ENCODE measurements at places on chromosomes 11 and 22.

DNA sequence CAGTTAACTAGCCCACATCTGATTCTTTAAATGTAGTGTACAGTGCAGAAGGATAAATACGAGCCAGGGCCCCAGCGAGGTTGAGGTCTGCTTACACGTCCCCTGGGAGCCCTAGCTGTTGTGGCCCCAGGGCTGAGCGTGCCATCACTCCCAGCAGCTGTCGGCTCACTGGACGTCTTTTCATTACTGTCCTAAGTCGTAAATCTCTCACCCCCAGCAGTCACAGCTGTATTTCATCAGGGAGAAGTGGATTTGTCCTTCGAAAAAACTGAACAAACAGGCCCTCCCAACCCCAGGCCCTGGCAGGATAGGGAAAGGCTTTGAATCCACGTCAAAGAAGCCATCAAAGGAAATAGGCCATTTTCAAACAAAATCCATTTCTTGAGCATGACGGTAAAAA is 110.4 kb upstream of the CSNK2A3 start:
- DNase-seq = peak; percentile 44

DNA sequence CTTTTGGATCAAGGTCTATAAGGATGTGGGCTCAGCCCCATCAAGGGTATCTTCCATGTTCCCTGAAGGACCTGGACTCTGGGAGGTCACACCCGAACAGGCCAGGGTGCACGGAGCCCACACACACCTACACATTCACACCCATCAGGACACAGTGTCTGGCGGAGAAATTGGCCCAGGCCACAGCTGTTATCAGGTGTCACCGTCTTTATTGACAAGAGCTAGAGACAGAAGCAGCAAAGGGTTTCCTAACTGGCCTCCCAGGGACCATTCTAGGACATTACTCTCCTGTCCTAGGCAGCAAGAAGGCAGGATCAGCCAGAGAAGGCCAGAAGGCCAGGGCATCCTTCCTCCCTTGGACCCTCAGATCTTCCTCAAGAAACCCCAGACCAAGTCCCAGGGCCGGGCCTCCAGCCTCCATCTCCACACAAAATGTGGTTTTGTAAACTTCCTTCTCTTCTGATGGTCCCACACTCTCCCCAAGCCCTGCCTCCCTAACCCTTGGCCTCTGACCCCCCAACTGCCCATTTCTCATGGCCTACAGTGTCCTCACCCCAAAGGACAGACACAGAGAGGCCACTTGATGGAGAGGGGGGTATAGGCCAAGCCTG is 8.1 kb downstream of the SSTR3 start:
- no peak for DNase-seq

- no peak for DNase-seq
These were observed 43.2 kb downstream of the CD82 start for GRCh38 chr11:44608651-44608990.

DNA sequence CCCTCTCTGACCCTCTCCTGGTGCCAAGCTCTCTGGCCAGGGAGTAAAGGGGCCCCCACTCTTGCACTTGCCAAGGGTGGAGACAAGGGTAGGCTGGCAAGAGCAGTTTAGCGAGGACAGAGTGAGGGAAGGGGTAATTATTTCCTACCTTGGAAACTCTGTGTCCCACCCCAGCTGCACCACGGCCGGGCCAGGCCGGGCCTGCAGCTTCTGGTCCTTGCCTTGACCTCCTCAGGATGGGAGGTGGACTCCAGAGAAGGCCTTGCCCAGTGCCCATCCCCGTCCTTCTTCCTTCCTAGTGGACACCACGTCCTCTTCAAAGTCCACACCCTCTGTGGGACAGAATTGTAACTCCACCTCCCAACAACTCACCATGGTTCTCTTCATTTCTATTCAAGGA is 18.4 kb upstream of the OSBPL5 start:
- no peak for DNase-seq

GRCh38 chr11:9461760-9462134 is 935 bp downstream of the ZNF143 start:
- no peak for DNase-seq

- DNase-seq = no peak
These were observed 4.0 kb downstream of the YPEL4 start for GRCh38 chr11:57645689-57646085.

DNA sequence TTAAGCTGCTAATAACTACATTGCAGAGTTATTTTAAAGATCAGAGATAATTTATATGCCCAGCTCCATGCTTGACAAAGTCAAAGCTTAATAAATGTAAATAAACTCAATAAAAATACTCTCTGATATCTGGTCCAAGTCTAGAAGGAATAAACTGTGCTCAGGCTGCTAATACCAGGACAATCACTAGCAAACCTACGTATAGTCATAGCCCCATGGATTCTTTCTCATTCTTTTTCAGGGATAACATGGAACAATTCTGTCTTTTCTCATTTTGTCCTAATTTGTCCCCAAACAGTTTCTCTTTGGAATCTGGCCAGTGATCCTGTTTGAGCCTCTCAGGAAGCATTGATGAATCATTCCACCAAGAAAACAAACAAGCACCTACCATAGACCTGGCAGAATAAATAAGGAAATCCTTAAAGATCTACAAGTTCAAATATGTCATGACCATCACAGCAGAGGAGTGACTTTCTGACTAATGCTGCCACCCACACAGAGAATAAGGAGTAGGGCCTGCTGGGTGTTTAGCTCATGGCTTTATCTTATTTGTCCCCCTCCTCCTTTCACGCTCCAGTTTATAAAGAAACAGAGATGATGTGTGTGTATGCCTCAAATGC is 14.1 kb upstream of the B3GNT6 start:
- DNase-seq = no peak

DNA sequence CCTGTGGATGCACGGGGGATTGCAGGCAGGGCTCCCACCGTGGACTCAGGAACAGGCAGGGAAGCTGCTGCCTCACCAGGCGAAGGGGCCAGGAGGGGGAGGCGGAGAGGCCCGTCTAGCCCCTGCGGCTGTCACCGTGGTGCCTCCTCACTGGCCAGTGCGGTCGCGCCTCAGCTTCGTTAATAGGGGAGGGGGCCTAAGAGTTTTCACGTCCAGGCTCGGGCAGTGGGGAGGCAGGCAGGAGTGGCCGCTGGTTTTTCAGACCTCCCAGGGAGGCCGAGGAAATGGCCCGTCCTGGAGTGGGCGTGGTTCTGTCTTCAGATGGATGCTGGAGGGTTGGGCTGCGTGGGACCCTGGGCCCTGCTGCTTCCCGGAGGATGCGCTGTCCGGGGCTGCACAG is 91.1 kb upstream of the B3GAT1 start:
- no peak for DNase-seq

DNA sequence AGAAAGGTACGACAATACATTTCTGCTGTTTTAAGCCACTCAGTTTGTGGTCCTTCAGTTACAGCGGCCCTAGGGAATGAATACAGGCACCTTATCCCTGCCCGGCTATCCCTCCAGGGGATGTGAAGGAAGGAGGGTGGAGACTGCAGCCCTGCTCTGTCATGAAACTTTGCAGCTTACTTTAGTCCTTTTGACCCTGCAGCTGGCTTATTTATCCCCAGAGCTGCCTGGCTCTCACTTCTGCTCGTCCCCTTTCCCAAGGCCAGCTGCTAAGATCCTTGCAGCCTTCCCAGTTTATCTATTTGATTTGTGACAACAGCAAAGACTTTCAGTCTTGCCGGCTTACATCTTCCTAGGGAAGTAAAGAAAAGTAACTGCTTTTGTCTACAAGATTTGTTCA is 55.2 kb downstream of the SC5D start:
- DNase-seq = no peak

Measured in fibroblast of the conjunctiva (primary cell).